Stimulated activated CD8-positive, alpha-beta memory T cell treated with anti-CD3 and anti-CD28 coated beads, Interleukin-15, amount 100 ng/mL, for 4 hours (primary cell): ENCODE measurements at places on chromosomes 7 and 10.

DNA sequence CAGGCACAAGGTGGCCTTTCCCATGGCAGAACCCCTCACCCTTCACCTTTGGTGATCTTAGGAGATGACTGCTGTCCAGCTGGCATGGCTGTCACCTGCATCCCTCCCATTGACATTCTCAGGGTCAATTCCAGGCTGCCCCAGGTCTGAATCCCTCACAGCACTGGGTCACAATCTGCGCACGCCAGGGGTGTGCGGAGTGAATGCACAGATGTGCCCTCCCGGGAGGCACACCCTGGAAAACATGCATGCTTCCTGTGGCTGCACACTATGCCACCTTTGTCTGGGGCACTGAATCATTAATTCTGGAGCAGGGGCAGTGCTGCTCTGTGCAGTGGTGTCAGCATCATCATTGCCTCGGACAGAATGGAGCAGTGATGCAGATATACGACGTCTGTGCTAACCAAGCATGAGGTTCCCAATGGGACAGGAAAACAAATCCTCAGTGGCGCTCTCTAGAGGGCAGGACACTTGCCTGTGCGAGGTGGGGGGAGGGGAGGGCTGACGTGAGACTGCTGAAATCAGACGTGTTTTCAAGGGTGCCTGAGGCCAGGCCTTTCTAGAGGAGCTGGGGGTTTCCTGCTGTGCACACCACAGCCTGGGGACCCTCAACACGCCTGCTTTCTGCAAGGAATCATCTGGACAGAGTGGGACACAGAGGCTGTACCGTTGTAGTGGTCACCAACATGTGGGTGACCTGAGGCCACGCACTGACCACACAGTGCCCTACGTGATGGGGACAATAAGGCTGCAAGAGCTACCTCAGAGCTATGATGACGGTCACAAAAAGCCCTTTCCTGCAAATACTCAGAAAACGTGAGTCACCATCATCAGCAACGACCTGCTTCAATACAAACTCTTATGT is 77.9 kb downstream of the HIPK2 start:
- DNase-seq = no peak

GRCh38 chr10:5890452-5890915 is 441 bp downstream of the FBH1 start:
- no peak for DNase-seq

DNA sequence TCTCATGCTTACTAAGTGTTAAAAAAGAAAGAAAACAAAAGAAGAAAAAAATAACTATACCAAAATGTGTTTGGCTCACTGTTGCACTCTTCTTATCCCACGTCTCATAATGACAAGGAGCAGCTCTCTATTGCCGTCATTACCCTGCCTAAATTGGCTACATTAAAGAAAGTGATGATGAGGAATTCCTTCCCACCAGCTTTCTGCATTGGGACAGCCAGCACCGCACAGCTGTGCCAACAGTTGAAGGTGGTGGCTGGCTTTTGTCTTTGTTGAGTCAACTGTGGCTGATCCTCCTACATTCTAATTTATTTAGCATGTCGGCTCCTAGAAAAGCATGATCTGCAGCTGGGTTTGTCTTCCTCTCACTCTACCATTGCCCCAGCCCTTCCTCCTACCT is 751.8 kb downstream of the KCNMA1 start:
- DNase-seq = no peak

GRCh38 chr10:128981881-128982615 is 485.0 kb upstream of the MGMT start:
- DNase-seq = no peak

- no peak for DNase-seq
Observed at GRCh38 chr10:9921544-9921943, 1096.1 kb upstream of the CELF2 start.

GRCh38 chr7:42217053-42217452 is 20.0 kb downstream of the GLI3 start:
- DNase-seq = no peak

DNA sequence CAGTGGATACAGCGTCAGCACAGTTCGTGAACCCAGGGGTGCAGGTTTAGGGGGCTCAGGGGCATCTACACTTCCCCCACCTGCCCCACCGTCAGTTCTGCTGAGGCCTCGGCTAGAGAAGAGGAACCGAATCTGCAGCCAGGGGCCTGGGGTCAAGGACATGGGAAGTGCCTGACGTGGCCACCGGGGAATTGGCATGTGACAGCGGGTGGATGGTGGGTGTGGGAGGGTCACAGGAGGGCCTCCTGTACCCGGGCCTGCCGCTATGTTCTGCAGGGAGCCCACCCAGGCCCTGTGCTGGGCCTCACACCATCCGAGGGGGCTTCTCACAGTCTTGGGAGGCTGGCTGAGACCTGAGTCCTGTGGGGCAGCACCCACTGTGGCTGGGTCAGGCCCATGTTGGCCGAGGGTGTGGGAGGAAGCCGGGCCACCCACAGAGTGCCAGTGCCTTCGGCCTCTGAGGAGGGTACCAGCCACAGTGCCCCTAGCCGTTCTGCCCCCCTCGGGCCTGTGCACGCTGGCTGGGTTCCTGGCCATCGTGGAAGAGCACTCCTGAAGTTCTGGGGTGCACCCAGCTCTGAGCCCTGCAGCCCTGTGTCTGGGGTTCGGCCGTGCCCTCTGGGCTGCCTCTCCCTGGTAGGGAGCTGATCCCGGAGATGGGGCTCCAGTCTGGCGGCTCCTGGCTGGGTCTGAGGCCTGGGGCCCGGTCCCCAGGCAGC is 5.9 kb downstream of the TTYH3 start:
- no peak for DNase-seq

DNA sequence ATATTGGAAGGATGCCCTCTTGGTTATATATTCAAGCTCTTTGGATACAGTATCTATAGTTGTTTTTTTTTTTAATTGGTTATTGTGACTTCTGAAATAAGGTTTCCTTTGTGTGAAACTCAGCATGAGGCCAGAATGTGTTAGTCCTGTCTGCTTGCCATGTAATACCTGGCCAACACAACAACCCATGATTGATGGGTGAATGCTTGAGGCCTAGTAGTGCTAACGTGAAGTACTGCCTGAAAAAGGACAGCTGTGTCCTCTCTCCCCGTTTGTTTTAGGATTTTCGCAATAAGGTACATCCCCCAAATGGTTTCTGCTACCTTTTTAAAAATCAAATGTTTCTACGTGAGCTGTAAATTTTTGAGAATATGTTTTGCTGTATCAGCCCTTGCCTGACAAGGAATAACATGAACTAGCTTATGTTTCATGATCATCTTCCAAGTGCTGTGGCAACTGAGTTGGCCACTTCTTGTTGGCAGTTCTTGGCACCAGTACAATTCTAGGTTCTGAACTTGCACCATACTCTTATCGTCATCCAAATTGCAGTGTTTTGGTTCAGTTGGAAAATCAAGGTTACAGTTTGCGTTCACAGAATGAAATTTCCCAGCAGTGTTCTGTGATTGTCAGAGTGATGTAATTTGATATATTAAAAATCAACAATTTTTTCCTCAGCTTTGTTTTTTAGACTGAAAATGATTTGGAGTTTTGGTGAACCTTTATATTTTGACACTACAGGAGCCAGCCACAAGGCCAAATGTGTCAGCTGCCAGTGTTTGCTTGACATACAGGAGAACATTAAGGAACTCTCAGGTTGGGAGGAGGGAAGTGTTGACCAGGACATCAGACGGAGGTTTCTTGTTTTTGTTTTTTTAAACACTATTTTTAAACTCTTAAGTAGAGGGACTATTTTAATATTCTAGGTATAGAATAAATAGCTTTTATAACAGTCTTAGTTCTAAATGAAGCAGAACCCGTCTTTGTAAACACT is 13.5 kb upstream of the ASCC1 start:
- no peak for DNase-seq

- no peak for DNase-seq
Observed at GRCh38 chr10:13019280-13019679, 17.8 kb upstream of the CCDC3 start.

- no peak for DNase-seq
Observed at GRCh38 chr7:8236780-8237407, 25.1 kb downstream of the ICA1 start.
